Activated naive CD4-positive, alpha-beta T cell treated with Interleukin-2 at 50 U/mL for 16 hours (primary cell): ENCODE measurements at places on chromosomes 4 and X.

GRCh38 chrX:15160558-15161095, 109.3 kb downstream of the ASB9 start:
- no peak for DNase-seq

- no peak for DNase-seq
Observed at GRCh38 chrX:85992811-85993229, 54.5 kb downstream of the CHM start.

DNA sequence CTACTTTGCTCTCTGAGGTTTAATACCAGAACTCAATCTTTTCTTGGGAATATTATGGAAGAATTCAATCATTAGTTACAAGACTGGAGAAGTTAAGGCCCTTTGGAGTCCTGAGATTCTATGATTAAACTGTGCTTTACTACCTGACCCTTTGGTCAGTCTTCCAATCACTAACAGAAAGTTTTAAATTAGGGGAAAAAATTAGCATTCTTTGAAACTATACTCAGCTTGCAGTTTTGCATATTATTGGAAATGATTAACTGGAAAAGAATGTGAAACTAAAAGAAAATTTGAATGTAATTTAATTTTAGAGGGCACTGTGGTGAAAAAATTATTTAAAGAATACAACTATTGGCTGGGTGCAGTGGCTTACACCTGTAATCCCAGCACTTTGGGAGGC, 18.7 kb upstream of the GPR34 start:
- DNase-seq: no peak

GRCh38 chrX:149383852-149384251, 121.3 kb downstream of the IDS start:
- DNase-seq: no peak

GRCh38 chrX:43450355-43450754, 205.7 kb upstream of the MAOA start:
- no peak for DNase-seq

- no peak for DNase-seq
Observed at GRCh38 chr4:2630556-2631273, 94.3 kb downstream of the FAM193A start.
